ENCODE measurements at places on chromosomes 4 and X.

- DNase-seq = no peak
These were observed 1228.2 kb upstream of the ADGRL3 start for GRCh38 chr4:59971952-59972351.

DNA sequence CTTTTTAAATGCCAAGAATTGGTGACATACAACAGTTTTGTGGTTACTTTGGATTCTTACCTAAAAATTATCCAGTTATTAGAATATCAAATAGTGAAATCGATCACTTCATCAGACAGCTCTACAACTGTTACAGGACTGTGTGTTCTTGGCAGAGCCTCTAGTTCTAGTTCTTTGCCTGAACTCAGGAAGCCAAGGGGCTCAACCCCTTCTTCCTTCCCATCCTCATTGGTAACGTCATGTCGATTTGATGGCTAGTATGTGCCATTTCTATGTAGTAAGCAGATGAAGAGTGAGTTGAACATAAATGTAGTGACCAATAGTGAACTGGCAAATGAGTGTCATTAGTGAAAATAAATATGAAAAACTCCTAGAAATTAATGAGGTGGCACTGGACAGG is 59.4 kb upstream of the LIMCH1 start:
- no peak for DNase-seq

DNA sequence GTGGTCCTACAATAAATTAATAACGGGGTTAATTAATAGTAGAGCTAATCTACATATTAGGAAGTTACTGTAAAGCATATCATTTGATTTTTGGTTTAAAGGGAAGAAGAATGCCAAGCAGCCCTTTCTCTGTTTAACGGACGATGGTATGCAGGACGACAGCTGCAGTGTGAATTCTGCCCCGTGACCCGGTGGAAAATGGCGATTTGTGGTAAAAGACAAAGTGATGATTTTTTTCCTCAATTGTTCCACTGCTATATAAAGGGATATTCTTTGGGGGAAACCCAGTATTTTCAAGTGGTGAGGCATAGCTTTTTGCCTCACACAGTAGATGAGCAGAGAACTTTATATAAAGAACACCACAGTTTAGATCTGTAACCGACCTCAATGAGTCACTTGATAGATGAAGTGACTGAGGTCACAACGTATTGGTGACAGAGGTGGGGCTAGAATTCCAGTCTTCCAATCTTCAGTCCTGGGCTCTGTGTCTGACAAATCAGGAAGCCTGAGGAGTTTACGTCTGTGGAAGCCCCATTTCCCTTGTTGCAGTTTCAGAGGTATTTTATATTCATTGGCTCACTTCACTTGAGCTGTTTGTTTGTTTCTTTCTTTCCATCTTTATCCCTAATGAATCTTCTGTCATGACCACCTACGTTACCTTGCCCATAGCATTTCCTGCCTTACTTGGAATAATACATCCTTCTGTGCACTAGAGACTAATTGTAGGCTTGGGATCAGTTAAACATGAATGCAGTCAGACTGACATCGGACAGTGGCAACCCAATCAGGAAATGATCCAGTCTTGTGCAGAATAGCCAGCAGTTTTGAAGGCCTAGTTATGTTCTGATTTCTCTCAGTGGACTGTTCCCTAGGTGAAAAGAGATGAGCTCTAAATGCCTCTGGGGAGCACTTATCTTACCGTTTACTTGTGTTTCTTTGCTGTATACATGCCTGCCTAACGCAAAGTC is 30.1 kb downstream of the ZRSR2 start:
- no peak for DNase-seq

- DNase-seq = no peak
These were observed 50.8 kb downstream of the DTHD1 start for GRCh38 chr4:36332023-36332781.

GRCh38 chr4:158894826-158895225 is 126.0 kb downstream of the FNIP2 start:
- DNase-seq = no peak

GRCh38 chrX:154599531-154599930 is 14.6 kb downstream of the CTAG1A start:
- no peak for DNase-seq

GRCh38 chr4:48484494-48485168 is 1.5 kb downstream of the SLC10A4 start:
- DNase-seq = no peak

- no peak for DNase-seq
These were observed 87.2 kb downstream of the GPR174 start for GRCh38 chrX:79231662-79232061.

DNA sequence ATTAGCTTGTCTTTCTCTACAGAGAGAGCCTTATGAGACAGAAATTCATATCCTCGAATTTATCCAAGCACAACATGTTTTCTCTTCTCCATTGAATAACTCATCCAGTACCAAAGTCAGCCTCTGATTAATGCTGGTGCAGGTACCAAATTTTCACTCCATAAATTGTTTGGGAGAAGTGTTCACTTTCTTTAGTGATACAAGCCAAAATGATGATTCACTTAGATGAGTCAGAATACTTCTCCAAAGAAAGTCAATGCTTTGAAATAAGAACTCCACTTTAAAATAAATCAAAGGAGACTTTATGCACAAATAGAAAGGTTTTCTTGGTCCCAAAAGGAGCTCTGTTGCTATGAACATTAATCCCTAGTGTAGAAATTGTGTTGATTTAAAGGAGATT is 60.2 kb downstream of the MAOB start:
- DNase-seq = no peak

DNA sequence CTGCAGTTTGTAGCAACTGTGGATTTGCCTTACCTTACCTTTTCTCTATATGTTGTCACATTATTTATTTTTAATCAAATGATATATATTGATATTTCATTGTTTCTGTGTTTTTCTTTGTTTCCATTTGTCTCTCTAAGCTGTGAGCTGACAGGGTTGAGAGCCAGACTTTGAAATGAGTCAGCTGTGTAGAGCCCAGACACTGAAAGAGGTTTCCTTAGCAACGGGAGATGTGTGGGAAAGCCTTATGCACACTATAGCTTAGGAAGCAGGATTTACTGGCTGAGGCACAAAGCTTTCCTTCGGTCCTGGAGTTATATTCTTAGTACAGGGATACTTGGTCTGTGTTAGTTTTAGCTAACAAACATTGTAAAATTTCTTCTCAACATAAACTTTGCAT is 192.2 kb downstream of the FGF13 start:
- DNase-seq = no peak

DNA sequence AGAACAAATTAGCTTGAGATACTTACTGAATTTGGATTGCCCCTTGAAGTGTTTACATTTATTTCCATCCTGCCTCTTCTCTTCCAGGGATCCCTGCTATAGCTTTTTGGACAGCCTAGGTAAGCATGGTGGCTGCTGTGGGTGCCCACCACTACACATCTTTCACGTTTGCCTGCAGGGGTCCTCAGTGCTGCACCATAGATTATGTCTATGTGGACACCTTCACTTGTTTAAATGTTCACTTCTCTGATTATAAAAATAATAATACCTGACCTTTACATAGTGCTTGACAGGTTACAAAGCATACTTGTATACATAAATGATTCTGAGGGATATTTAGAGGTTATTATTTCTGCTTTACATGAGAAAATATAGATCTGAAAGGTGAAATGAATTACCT is 67.9 kb upstream of the SLC4A4 start:
- no peak for DNase-seq

DNA sequence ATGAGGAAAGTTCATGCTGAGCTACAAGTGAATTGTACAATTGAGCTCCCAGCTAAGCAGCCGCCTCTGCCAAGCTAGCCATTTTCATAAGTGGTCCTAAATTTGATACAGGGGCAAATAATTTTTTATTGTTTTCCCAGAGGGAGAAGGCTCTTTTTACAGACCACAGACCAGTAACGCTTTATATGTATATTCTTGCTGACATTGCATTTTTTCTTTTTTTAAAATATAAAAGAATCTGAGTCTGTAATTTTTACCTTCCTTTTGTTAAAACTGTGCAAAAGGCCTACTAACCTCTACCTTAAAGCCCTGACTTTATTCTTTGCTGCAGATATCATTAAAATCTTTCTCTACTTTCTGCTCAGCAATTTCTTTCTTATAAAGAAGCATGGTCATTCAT is 501.2 kb upstream of the INTU start:
- DNase-seq = no peak

DNA sequence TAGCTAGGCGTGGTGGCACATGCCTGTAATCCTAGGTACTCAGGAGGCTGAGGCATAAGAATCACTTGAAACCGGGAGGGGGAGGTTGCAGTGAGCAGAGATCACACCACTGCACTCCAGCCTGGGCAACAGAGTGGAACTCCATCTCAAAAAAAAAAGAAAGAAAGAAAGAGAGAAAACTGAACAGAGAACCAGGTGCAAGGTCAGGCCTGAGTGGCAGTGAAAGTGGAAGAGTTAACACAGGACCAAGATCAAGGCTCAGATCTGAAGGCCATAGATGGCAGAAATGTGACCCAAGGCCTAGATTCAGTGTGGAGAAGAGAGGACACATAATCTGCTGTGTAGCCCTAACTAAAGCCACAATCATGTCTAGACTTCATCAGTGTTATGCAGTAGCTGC is 4.9 kb upstream of the ZNF630 start:
- no peak for DNase-seq

GRCh38 chrX:106903291-106903824 is at the start of gene RIPPLY1:
Gene RIPPLY1 (minus strand): TSS chrX:106903341. CDS start chrX:106903287, 54 bp downstream.
- DNase-seq = no peak

DNA sequence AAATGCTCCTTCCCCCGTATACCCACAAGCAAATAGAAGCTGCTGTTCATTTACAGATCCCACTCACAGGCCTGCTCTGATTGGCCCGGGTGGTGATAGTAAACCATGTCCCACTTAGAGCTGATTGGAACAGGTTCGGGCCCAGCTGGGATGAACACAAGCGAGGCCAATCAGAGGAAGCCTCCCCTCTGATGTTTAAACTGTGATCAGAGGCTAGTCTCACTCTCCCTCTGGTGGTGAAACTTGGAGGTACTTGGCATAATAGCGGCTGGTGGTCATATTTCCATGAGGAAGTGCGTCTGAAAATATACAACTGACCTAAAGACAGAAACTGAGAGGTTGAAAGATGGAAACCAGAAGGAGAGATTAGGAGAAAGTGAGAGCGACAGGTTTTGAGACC is 51.5 kb upstream of the TRPC3 start:
- DNase-seq = no peak

DNA sequence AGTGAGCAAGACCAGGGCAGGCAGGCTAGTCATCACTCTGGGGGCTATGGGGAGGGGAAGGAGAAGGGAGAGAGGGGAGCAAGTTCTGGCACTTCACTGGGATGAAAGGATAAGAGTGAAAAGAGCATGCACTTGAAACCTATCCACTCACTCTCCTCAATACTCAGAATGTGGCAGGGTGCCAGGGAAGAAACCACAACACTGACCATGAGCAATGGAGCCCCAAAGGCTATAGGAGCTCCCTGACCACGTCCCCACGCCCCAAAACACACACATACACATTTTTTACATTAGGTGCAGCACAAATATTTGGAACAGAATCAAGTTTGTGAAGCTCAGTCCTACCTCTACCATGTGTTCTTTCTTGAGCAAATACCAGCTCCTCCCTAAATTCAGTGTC is 132.2 kb downstream of the IDS start:
- DNase-seq = no peak

DNA sequence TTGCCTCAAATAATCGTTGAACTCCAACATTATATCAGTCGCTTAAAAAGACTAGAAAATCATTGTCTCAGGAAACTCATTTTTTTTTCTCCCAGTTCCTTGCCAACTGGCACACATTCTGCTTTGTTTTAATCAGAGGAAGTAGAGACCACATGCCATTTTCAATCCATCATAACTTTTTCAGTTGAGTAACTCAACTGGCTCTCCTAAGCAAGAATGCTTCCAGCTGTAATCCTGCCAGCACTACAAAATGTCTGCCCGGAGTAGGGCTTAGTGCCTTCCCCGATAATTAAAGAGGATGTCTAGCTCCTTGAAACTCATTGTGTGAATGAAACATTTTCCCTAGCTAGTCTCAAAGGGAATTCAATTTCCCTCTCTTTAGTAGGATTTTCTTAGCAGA is 33.0 kb downstream of the FREM3 start:
- DNase-seq = no peak

- no peak for DNase-seq
These were observed 4.7 kb downstream of the TMSB4X start for GRCh38 chrX:12979616-12980015.

GRCh38 chr4:137819964-137820383 is 287.7 kb upstream of the PCDH18 start:
- no peak for DNase-seq

DNA sequence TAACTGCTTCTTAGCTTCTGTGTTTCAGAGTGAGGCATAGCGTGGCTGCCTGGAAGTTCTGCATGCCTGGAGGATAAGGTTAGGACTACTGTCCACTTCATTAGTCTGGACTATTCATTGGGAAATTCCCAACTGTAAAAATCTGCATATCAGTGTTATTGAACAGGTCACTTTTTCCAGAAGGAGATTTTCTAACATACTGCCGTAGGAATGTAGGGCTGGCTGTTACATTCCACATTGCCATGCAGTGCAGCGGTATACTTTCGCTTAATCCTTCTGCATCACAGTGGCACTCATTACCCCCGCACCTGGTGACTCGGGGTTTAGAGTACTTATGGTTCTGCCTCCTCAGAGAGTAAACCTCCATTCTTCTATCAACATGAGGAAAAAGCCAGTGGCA is 104.6 kb downstream of the NPFFR2 start:
- no peak for DNase-seq

DNA sequence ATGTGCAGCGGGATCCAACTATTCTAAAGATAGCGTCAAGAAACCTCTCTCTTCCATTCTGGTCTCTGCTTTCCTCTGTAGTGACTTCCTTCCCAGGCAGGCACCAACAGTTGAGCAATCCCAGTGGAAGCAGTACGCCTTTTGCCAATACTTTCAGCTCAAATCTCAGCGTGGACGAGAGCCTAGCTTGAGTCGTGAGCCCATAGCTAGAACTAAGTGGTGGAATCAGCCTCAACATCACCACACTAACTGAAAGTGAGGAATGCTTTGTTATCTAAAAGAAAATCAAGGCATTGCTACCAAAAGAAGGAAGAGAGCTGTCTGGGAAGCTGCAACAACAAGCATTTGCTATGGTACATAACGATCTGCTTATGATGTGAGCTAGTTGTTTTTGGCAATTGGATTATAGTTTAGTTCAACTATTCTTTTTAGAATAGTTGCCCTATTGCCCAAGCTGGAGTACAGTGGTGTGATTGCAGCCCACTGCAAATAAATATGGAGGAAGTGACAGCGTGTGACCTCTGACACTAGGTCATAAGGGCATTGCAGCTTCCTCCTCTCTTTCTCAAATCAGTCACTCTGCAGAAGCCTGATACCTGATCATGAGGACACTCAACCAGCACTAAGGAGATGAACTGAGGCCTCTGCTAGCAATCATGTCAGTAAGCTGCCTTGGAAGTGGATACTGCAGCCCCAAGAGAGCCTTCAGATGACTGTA is 24.7 kb upstream of the FRYL start:
- DNase-seq = no peak

GRCh38 chr4:16573739-16574138 is 324.7 kb downstream of the LDB2 start:
- no peak for DNase-seq
